ENCODE measurements at places on chromosomes 6 and 20.

DNA sequence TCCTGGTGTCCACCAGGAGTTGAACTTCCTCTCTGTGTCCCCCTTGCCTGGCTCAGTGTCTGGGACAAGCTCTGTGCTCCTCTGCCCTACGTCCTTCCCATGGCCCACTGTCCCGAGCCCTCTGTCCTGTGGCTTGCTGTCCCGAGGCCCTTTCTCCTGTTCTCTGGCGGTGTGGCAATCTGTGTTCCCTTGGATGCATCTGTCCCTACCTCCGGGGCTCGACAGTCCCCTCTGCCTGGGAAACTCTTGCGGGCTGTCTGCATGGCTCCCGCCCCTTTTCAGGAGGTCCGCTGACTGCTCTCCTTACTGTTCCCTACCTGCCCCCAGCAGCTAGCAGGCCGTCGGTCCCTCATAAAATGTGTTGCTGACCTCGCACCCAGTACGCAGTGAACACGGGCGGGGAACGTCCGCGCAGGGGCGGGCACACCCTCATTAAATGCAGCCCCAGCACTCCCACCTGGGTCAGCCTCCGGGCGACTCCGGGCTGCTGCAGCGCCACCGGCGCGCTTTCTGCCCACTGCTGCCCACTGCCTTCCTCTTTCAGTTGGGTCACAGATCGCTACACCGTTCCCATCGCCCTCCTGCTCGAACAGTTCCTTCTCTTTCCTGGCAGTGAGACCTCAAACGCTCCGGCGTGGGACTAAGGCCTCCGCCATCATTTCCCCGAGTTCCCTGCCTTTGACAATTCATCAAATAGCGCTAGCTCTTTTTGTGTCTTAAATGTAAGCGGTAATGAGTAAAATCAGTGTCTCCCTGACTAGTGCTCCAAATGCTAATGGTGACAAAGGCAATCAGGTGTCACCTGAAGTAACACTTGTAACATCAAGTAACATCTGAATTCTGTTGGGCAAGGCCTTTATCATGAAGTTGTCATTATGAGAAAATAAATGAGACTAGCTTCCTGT lies 60.5 kb downstream of the RSPH3 start:
- peak; percentile 23 for DNase-seq

GRCh38 chr6:16639684-16640480 lies 121.4 kb downstream of the ATXN1 start:
- no peak for DNase-seq

DNA sequence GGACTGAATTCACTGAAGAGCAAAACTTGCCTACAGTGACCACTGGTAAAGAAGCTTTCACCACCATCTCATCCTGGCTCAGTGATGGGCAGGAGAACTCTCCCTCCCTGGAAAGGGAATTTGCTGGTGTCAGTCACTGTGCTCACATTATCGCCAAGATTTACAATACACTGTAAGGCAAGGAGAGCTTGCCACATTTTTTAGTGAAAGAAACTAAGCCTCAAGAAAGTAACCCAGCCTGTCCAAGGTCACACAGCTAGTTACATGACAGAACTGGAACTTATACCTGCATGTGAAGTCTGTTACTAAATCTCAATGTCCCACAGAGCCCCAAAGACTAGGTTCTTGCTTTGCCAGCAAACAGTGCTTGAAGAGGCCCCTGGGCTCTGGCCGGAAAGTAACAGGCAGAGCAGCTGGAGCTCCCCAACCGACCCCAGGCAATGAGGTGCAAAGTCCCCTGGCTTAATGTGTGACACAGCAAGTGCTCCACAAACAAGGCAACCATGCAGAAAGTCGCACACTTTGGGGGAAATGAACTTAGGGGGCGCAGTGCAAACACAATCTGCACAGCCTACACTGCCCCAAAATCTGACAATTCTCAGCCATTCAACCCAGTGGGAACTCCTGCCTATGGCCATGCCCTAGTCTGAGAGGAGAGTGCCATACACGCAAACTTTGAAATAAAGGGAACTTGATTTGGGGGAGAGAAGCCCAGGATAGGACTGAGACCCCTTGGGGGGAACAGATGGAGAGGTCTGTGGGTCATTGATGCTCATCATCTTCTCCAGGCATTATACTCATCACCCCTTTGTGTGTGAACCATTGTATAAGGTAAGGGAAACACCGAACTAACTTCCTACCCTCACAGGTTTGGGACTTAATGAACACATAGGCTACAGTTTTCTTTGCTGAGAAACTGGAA lies 1.9 kb downstream of the BCL2L1 start:
- DNase-seq, result peak; percentile 19

- DNase-seq, result no peak
Measured at GRCh38 chr20:14568225-14568624, 230.8 kb upstream of the FLRT3 start.

DNA sequence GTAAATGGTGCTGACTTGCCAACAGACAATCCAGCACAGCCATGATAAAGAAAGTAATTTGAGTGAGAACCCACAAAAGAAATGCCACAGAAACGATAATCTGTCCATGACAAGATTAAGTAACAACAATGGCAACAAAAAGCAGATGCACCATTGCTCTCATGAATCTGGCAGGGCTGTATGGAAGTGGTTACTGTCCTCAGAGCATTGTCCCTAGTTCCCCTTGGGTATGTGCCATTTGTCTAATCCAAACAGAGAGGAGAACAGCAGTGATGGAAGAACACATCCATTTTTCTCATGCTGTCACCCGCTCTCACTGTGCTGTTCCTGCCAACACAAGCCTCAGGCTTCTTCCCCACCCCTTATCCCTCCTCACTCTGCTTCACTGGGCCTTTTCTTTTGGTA lies 65.8 kb downstream of the REV3L start:
- DNase-seq, result no peak

GRCh38 chr6:10510592-10511367 lies 10.4 kb upstream of the GCNT2 start:
- peak; percentile 27 for DNase-seq

GRCh38 chr6:157597461-157598312 lies 216.7 kb downstream of the ZDHHC14 start:
- DNase-seq, result peak; percentile 36
